ENCODE measurements at places on chromosomes 3 and 15.
A peak's percentile ranks its signal among the peaks of the same experiment; 100 is the strongest.

- no peak for DNase-seq
These were observed 4.1 kb downstream of the OR4F6 start for GRCh38 chr15:101807345-101807945.

- peak; percentile 48 for DNase-seq
These were observed 37.5 kb upstream of the CHST2 start for GRCh38 chr3:143081844-143082778.

DNA sequence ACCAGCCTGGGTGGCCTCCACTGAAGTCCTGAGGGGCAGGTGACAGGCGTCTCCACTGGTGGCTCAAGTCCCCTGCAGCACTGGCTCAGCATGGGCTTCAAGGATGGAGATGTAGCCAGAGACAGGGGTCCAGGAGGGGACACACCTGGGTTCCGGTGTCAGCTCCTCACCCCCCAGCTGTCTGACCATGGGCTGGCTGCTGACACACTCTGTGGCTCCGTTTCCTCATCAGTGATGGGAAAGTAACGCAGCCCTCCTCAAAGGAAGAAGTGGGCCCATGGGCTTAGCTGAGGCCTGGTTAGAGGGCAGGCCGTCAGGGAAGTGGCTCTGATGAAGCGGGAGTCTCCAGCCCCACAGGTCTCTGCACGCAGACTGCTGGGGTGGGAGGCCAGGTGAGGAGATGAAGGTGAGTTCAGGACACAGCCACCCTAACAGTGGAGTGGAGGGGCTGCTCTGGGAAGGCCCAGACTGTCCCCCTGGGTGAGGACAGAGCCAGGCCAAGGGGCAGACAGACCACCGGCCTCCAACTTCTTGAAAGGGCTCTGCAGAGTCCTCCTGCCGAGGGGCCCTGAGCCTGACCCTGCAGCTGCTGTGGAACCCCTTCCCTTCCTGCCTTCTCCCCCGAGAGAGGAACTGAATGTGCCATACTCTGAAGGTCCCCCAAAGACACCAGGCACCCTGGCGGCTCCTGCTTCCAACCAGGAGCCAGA lies 24.0 kb downstream of the PSTPIP1 start:
- peak; percentile 52 for DNase-seq

GRCh38 chr3:194407423-194407822 lies 8.4 kb upstream of the GP5 start:
- peak; percentile 11 for DNase-seq

DNA sequence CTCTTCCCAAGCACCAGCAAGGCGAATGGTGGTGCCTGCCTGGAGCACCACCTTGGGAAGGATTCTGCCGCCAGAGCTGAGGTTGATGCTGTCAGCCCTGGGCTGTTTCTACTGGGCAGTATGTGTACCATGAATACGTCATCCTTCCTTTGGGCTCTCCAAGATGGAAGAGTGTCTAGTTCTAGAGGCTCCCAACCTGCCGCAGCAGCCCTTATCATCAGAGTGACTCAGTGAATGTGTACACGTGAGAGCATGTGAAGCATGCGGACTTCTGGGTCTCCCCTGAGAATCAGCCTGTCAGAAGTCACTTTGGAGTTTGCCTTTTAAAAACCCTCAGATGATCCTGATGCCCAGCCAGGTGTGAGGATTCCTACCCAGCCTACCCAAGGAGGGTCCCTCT lies 20.9 kb downstream of the PLA2G4D start:
- no peak for DNase-seq

DNA sequence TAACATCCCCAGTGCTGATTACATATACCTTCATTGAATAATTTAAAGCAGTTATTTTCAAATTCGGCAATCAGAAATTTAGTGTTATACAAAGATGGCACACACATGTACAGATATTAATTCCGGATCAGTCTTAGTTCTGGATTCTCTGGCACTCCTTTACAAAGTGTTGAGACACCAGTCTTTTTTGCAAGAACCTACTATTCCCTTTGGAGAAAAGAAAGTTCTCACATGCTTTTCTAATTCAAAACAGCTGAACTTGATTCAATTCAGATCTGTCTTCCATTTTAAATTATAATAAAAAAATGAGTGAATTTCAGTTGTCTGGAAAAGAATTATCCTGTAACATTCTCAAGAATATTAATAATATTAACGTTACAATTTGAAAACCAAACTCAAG lies 20.4 kb downstream of the CCDC191 start:
- DNase-seq, result no peak

DNA sequence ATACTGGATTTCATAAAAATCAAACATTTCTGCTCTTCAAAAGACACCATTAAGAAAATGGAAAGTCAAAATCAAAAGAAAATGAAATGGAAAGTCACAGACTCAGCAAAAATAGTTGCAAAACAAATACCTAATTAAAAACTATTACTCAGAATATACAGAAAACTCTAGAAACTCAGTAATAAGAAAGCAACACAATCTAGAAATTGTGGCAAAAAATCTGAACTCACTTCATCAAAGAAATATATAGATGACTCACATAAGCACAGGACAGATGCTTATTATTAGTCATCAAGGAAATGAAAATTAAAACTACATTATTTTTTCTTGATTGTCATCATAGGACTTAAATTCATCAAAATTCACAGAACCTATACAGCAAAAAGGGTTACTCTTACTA lies 430.0 kb downstream of the SHQ1 start:
- DNase-seq, result peak; percentile 13

- no peak for DNase-seq
These were observed 8.8 kb upstream of the EXOG start for GRCh38 chr3:38487323-38487722.

GRCh38 chr3:140091143-140091542 lies 156.2 kb downstream of the CLSTN2 start:
- no peak for DNase-seq

DNA sequence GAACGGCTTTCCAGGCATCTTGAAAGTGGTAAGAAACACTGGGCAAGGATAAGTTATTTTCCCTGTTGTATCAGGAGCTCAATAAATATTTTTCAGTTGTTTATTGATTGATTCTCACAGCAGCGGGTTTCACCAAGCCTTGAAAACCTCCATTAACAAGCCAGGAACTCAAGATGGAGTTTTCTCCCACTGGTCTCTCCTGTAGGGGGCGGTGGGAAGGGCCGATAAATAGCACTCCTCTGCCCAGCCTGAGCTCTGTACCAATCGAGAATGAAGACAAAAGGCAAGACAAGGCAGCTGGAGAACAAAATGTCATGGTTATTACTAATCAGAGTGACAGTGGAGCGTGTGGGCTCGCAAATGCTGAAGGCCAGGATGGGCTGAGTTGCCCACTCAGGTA lies 7.4 kb downstream of the HRH1 start:
- DNase-seq, result no peak

DNA sequence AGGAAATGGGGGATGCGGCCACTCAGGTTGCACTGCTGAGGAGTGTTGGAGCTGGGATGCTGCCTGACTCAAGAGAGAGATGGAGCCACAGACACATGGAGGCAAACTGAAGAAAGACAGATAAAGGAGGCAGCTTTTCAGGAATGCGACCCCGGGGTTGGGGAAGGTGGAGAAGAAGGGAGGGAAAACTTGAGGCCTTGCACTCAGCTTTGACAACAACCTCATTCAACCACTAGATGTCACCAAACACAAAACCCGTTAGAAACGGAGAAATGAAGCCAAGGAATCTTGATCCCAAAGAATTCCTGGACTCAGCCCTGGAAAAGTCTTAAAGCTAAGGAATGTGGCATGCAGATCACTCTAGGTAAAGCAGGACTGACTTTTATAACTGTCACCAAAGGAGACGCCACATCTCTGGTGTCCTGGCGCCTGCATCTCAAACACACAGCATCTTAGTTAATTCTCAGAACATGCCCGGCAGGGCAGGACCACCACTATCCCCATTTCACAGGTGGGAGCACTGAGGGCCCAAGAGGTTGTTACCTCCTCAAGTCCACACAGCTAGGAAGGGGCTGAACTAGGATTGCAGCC lies 59.6 kb upstream of the LMCD1 start:
- peak; percentile 53 for DNase-seq

- DNase-seq, result no peak
These were observed 182.4 kb downstream of the UACA start for GRCh38 chr15:70580958-70581357.

- DNase-seq, result no peak
These were observed 129.7 kb upstream of the ROPN1 start for GRCh38 chr3:124121379-124122312.

DNA sequence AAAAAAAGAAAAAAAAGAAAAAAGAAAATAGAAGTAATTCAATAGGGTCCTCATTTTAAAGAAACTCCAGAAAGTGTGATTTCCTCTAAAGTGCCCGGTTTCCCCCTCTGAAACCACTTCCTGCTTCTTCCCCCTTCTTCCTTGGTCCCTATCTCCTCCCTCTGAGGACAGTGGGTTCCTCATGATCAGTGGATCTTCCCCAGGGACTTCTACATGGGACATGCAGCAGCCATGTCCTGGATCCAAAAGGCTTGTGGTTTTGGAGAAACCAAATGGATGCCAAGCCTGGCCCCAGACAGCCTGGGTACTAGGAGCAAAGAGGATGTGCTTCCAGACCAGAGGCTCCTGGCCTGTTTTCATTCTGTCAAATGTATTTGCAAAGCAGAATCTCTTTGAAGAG lies 26.6 kb upstream of the SMAD6 start:
- peak; percentile 76 for DNase-seq

Data from suppressor macrophage treated with lipopolysaccharide for 1 hour (primary cell).